ENCODE measurements at places on chromosomes 3 and 15. TPM values are rescaled to one million over a fixed set of nuclear protein-coding genes. Genes with fewer than 3 reads are reported as not detected.

Gene IL17RE
- total RNA-seq: 0.29 TPM

DNA sequence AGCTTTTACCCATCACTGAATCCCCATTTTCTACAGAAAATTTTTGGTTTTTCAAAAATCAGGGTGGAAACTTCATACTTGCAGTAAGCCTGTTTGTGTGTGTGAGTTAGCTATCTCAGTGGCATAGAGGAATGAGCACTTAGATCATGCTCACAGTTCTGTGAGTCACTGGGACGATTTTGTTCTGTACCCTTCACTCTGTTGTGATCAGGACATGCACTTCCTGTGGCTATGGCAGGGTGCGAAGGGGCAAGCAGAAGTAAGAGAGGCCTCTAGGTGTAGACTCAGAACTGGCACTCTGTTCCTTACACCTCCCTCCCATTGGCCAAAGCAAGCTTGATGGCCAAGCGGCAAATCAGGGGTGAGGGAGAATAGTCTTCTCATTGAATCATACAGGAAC lies 11.6 kb downstream of the NIPA2 start:
- no peak for DNase-seq

DNA sequence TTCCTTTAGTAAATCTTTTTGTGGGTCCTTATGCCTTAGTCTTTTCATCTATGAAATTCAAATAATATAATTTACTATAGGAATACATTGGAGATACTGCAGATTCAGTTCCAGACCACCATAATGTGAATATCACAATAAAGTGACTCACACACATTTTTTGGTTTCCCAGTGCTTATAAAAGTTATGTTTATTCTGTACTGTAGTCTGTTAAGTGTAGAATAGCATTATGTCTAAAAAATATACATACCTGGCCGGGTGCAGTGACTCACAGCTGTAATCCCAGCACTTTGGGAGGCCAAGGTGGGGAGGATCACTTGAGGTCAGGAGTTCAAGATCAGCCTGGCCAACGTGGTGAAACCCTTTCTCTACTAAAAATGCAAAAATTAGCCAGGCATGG lies 53.9 kb upstream of the PAQR5 start:
- no peak for DNase-seq

DNA sequence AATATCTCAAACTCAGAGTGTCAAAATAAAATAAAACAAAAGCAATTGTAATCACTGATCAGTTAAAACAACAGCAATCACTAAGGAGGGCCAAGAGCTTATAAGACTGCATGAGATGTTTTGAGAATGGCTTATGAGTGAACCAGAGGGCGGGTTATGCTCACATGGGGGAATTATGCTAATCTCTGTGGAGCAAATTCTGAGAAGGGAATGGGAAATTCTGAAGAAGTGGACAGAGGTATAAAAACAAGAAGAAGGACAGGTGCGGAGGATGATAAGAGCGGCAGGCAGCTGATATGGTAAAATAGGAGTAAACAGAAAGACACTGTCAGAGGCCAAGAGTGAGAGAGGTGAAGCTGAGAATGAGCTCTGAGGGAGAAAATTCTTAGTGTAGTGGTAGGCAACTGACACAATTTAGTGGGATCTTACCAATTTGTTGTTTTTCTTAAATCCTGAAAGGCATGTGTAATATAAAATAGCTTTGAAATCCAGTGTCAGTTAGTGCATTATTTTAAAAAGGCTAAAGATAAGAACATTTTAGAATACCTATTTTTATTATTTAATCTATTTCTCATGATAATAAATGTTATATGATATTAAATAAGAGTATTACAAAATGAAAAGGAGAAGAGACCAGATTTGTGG lies 133.8 kb downstream of the SPATA16 start:
- no peak for DNase-seq

DNA sequence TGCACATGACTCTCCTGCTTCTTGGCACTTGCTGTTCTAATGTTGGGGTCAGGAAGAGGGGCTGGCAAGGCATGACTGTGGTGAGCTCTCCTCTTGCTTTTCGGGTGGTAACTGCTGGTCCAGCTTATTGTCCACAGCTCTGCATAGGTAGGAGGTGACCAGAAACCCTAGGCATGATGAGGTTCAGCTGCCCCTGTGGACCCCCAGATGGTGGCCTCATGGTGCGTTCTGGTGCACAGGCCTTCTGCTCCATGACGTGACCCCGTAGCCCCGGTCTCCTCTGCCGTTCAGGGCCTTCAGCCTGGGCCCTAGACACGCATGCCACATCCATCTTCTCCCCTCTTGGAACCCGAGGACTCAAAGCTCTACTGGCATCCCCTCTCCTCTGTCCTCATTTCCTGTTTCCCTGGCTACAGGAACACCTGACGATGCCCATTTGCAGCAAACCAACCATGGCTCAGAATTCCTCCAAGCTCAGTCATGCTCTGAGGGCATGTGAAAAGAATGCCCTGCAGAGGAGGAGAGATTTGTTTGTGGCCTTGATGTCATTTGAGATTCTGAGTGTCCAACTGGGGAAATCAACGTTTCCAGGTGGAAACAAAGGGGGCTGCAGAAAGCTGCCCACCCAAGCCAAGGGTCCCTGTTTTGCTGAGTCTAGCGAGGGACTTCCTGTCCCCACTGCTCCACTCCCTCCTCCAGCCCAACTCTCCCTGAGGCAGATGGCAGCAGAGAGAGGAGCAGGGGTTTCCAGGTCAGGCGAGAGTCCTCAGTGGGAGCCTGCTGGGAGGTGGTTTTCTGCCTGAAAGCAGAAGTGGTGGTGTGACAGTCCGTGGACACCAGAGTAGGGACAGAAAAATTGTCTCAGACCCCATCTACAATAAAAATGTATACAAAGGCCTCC lies 198.7 kb upstream of the LYSMD4 start:
- DNase-seq: no peak

DNA sequence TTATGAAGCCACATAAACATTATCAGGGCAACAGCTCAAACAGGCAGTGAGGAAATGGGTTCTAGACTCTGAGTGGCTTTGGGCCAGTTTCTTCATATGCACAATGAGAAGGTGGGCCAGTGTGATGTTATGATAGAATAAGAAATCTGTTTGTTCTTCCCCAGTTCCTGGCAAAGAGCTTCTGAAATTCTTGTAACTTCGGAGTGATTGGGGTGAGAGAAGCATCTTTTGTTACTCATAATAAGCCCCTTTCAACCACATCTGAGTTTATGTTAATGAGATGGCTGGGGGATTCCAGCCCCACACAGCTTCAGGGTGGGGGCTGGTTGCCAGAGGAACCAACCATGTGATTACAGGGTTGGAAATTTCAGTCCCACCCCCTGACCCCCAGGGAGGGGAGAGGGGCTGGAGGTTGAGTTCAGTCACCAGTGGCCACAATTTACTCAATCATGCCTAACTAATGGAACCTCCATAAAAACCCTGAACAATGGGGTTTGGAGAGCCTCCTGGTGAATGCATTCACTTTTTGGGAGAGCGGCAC lies 57.0 kb upstream of the FRMD4B start:
- no peak for DNase-seq

Data from SK-MEL-5 (cell line).